IPS DF 6.9 (cell line): ENCODE measurements at places on chromosomes 7 and 10.

GRCh38 chr7:16815001-16815400 is 10.2 kb upstream of the AGR2 start:
- no peak for DNase-seq

GRCh38 chr10:89250865-89251408 is 638 bp downstream of the LIPA start:
- DNase-seq, result no peak

DNA sequence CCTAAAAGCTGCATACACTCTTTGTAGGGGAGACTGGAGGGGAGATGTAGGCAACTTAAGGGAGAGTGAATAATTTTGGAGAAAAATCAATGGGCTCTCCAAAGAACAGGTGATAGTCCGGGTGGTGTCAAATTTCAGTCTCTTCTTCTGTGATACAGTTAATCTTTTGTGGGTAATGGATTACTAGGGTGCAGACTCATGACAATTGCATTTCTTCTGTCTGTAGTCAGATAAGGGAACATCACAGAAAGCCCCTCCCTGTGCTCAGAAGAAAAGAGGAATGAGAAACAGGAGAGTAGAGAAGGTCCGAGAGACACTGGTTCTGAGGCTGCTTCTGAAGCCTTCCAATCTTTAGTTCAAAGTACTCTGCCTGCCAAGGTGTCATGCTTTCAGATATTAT is 1140.7 kb upstream of the LRRN3 start:
- DNase-seq, result no peak

GRCh38 chr7:152395112-152395511 is 40.7 kb downstream of the KMT2C start:
- DNase-seq, result no peak

GRCh38 chr10:89837165-89838043 is 136.0 kb downstream of the KIF20B start:
- DNase-seq, result no peak

DNA sequence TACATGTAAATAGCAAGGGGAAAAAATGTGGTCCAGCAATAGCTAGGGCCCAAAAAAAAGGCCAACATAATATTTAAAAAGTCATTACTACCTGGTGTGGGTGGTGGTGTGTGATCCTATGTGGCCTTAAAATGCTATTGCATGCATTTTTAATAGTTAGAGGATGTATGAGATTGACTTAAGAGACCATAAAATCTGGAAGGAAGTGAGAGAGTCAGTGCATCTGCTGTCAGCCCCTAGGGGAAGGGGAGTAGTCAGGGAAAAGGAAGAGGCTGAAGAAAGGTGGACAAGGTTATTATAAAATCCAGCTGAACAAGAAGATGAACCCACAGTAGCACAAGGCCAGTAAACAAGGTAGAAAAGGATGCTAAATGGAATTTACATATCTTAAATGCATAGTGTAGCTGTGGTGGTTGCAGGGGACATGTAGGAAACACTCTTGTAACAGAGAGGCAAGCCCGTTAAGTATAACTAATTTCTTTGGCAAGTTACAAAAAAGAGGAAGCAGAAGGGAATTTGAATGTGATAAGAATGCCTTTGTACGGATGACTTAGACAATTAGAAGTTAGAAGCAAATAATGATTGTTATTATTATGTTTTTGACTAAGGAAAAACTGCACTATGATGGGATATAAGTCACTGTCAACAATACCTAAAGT is 11.9 kb upstream of the NDUFA5 start:
- DNase-seq, result no peak

DNA sequence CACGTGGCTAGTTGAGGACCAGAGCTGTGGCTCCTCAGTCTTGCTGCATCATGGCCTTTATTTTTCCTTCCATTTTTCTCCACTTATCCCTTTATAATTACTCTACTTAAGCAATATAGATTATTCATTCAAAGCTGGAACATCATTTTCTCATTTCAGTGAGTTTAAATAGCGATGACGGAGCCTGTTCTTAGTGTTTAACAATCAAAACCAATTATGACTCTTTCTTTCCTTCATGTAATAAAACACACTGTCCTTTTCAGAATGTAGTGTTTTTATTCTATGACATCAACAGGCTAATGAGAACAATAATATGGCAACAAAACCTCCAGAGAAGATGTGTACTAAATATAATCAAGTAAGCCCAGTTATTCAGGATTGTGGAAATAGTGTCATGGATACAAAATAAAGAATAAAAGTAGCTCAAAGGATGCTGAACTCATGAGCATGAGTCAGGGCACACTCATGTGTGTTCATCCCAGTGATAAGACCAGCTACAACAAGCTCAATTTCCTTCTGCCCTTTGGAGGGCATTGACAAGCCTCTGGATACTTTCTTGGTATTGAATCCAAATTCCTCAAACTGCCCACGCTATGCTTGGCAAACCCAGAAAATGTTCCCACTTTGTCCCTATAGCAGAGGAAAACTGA is 188.4 kb downstream of the CYP26A1 start:
- no peak for DNase-seq

DNA sequence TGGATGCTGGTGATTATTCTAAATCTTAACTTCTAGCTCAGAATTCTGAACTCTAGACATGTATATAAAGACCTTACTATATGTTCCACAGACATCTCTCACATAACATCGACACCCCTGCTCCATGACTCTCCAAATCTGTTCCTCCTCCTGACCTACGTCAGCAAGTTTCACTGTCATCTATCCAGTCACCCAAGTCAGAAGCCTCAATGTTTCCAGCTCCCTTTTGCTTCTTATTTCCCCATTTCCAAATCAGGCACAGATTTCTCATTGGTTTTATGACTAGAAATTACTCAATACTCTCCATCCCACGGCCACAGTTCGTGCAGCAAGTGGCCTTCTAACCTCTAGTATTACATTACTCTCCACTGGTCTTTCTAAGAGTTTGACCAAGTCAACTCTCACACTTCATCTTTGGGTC is 28.5 kb downstream of the EPC1 start:
- DNase-seq, result no peak

DNA sequence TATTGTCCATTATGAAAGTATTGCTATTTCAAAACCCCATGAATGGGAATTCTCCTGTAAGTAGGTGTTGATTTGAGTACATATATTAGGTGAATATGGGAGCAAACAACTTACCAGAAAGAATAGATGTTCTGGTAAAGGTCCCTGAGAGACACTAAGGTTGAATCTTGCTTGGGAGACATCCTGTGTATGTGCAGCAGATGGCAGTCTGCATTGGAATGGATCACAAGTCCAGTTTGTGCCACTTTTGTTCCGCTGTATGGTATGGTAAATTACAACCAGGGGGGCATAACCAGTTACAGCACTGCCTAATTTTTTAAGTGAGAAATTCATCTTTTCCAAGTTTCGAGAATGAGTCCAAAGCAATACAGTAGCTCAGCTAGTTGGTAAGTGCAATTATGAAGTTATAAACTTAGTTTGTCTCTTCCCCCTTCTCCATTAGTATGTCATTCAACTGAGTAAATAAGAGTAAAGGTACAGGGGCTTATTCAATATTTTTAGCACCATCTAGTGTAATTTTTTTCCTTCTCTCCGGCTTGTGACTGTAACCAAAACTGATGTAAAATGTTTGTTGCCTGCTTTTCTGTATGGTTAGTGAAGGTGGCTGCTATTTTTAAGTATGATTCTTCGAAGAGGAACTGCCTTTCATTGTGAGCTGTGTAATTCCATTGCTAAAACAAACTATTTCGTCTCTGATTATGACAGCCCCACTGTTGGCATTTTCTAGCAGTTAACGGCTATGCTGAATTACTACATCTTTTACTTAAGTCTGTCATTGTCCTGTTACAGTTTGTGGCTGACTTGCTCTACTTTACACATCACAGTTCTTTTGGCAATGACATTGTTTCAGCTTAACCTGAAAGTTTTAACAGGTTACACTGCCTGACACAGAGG is 2.8 kb downstream of the MCU start:
- DNase-seq, result no peak

- no peak for DNase-seq
Measured at GRCh38 chr7:55427342-55427741, 62.2 kb downstream of the LANCL2 start.

GRCh38 chr7:131629217-131629882 is 72.9 kb upstream of the PODXL start:
- DNase-seq, result no peak

DNA sequence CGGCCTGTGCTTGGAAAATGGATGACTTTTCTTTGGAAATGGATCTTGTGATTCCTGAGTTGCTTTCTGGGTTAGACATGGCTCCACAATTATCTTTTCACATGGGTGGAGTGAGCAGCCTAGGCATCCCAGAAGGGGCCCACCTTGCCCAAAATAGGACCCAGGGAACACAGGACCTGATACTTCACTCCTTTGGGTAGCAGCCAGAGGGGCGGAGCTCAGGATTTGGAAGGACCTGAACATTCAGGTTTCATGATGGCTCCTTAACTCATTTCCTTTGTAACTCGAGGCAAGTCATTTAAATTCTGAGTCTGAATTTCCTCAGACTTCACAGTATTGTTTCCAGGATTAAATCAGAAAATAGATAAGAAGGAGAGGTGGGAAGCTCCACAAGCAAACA is 178.3 kb upstream of the ZMIZ1 start:
- DNase-seq, result no peak

- no peak for DNase-seq
Measured at GRCh38 chr10:33047655-33048054, 89.6 kb upstream of the ITGB1 start.

- DNase-seq, result no peak
Measured at GRCh38 chr7:107370816-107371215, 99.0 kb upstream of the GPR22 start.

- DNase-seq, result no peak
Measured at GRCh38 chr10:17790651-17791050, 18.5 kb upstream of the MRC1 start.

GRCh38 chr7:127047521-127047920 is 205.2 kb downstream of the GRM8 start:
- no peak for DNase-seq

DNA sequence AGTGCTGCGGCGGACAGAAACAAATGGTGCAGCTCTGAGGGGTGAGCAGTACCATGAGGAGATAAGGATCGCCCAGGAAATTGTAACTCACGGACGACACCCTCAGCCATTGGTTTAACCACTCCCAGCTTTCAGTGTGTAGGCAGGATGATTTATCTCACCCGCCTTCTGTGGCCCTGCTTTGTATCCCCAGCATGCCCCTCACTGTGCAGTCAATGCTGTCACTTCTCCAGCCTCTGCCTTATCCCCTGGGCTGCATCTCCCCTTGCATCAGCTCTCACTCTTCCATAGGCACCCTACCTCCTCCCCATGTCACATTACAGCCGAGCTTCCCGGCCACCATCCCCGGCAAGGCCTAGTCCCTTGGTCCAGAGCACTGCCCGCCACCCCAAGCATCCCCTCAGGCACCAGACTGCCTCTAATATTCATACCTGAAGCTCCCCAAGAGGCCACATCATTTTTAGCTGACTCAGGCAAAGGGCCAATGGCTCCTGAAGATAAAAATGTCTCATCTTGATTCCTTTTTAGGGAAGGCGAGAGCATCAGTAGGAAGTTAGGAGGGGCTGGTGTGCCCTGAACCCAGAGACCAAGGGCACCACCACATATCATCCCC is 77.1 kb downstream of the CARD11 start:
- no peak for DNase-seq

DNA sequence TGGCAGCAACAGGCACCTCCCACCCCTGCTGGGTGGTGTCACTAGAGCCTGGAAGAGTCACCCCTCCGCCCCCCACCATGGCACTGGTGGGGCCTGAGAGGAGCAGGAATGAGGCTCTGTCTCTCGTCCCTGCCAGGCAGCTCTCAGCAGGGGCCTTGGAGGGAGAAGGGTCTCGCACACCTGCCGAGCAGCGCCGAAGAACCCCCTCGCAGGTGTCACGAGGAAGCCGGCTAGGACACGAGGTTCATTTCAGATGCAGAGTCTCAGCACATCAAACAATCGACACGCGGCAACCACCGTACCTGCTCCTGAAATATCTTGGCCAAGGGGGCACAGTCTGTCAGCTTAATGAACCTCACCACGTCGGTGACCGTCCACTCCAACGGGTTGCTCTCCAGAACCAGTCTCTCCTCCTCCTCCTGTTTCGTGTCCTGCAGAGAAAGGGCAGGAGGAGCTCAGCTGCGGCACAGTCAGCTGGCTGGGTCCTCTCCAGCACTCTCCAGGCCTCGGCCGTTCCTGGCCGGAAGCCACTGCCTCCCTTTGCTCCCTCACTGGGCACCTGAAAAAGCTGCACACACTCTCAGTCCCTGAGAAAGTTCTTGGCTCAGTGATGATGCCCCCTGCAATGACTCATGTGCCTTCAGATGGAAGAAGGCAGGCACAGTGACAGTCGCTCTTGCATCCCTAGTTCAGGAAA is 240.1 kb downstream of the SFMBT2 start:
- DNase-seq, result no peak

- peak; percentile 80 for DNase-seq
Measured at GRCh38 chr10:71840177-71840957, 10.7 kb downstream of the PSAP start.

- DNase-seq, result no peak
Measured at GRCh38 chr7:107610323-107610722, 30.3 kb downstream of the BCAP29 start.

- DNase-seq, result no peak
Measured at GRCh38 chr7:101450064-101450463, 87.4 kb downstream of the COL26A1 start.

DNA sequence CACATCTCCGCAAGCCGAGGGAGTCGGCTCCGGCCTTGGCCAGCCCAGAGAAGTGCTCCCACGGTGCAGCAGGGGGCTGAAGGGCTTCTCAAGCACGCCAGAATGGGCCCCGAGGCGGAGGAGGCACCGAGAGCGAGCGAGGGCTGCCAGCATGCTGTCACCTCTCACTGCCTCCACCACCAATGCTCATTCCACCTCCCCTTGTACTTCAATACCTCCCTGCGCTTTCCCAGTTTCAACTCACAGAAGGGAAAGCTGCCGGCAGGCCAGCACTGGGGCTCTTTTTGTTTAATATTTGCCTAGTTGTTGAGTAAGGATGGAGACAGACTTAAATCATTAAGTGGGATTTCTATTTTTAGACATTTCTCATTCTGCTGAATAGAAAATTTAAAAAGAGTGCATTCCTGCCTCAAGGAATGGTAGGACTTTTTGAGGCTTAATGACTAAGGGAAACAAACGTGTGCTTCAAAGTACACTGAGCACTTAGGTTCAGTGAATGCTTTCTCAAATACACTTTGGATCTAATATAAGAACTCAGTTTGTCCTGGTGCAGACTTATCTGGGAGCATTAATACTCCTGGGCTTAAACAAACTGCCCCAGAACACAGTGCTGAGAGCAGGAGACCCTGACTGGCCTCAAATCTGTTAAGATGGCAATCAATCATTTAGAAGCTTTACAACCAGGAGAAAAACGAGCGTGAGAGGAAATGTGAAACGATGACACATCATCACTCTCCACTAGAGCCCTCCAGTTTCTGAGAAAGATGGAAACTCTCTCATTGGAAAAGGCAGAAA is 131.2 kb downstream of the RALA start:
- no peak for DNase-seq

- DNase-seq, result no peak
Measured at GRCh38 chr7:40418983-40419382, 284.2 kb downstream of the SUGCT start.

DNA sequence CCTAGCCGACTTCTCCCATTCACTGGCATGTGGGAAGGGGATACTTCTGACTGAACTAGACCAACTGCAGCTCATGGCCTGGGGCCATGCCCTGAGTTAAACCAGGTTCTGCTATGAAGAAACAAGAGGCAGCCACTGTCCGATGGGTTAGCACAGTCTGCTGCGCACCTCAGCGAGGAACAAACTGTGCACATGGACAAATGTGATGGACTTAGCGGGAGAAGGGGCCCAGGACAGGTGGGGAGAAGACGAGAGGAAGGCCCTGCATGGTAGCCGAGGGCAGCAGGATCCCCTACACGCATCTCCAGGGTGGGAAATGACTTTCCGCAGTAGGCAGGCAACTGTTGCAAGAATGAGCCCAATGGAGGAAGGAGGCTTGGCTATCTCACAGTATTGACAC is 115.0 kb downstream of the PRKAG2 start:
- no peak for DNase-seq
